Stimulated activated CD8-positive, alpha-beta memory T cell treated with anti-CD3 and anti-CD28 coated beads, Interleukin-4, amount 100 ng/mL, for 4 hours (primary cell): ENCODE measurements at places on chromosomes 4 and X.

- no peak for DNase-seq
Measured at GRCh38 chr4:126405369-126405982, 1090.7 kb downstream of the FAT4 start.

DNA sequence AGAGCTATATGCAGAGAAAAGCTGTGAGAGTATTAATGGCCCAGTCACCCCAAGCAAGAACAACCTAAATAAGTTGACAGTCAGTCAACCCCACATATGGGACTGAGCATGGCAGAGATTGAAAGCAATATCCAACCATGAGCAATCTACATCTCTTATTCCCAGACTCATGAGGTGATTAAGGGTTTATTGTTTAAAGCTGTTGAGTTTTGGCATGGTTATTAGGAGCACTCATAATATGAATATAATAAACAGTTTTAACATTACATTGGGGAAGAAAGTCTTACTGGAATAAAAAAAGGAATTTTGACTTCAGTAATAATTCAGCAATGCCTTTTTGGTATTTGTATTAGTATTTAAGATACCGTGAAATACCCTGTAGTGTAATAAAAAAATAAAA, 1627.4 kb downstream of the STIM2 start:
- DNase-seq, result no peak

GRCh38 chr4:86108834-86109233, 251.0 kb downstream of the MAPK10 start:
- DNase-seq, result no peak

GRCh38 chrX:57453901-57454300, 137.9 kb upstream of the ZXDB start:
- DNase-seq, result no peak

GRCh38 chr4:158015241-158015640, 157.6 kb downstream of the GASK1B start:
- no peak for DNase-seq

- peak; percentile 59 for DNase-seq
Measured at GRCh38 chr4:80201252-80202151, 4.2 kb downstream of the PRDM8 start.

DNA sequence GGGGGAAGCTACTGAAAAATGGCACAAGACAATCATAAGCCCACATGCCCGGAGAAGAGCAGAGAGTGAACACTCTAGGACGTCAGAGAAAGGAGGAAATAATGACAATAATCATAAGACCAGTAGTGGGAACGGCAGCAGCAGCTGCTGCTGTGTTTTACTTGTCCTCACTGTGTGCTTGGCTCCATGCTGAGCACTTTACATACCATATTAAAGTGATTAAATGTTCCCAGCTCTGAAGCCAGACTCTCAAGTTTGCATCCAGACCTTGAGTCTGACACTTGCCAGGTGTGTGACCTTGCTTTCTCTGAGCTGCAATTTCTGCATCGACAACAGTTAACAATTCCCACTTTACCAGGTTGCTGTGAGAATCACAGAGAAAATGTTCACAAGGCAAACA, 255.4 kb downstream of the SPANXN1 start:
- DNase-seq, result no peak

DNA sequence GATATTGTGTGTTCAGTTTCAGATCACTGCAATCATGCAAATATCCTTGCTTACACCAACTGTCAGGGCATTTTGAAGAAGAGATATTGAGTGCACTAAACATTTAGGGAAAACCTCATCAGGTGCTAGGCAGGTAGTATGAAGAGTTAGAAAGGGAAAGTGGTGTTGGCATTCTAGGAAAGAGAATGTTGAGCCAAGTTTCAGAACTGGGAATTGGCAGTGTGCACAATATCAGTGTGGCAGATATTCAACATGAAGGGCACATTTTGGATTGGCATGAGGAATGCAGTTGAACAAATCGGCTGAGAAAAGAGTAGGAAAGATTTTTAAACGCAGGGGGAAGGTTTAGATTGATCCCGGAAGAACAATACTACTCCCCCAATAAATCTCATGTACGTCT, 43.4 kb upstream of the SMAD1 start:
- no peak for DNase-seq

- no peak for DNase-seq
Measured at GRCh38 chr4:70818173-70818855, 21.4 kb downstream of the GRSF1 start.

- DNase-seq, result no peak
Measured at GRCh38 chrX:38754102-38754790, 47.0 kb upstream of the MID1IP1 start.

GRCh38 chr4:68732653-68733466, 62.4 kb upstream of the UGT2B15 start:
- no peak for DNase-seq
